ENCODE measurements at places on chromosomes 2 and 18.

GRCh38 chr2:106163948-106164545 is 30.1 kb downstream of the UXS1 start:
- DNase-seq = no peak

- no peak for DNase-seq
Observed at GRCh38 chr18:59813942-59814341, 85.9 kb upstream of the PMAIP1 start.

- DNase-seq = no peak
Observed at GRCh38 chr18:55419947-55420664, 167.9 kb downstream of the TCF4 start.

DNA sequence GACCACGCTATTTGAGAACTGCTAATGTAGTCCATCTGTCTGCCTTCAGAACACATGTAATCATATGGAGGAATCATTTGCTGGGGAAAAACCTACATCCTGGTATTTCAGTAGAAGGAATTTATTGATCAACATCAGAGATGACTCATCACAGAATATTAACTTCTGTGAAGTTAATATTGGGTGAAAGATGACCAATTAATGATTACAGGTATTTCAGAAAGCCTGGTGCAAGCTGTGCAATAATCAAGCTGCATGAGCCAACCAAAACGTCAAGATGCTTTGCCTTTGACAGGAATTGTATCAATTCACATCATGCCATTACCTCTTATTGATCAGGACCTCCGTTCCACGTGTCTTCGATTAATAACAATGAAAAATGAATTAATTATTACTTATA is 9.4 kb upstream of the SPATS2L start:
- no peak for DNase-seq

GRCh38 chr2:229087843-229088516 is 183.1 kb downstream of the PID1 start:
- no peak for DNase-seq

DNA sequence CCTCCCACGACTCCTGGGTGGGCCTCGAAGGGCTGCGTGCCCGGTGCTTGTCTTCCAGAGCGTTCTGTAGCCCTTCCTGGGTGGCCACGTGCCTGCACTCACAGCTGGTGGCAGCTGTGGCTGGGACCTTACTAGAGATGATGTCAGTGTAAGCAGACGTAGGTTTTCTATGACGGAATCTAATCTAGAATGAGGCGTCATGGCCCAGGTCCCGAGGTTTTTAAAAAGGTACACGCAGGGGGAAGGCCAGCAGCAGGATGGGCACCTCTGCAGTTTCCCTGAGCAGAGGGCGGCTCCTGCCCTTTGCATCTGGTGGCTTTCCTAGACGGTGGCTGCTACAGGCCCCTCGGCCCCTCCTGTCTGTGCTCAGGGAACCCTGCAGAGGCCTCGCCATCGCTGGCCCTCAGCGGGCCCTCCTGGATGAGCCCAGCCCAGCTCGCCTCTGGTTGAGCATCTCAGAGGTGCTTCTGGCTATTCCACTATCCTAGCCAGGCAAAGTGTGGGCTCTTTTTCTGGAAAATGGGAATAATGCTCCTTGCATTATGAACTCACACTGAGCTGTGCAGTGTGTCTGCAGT is 49.6 kb upstream of the PXDN start:
- no peak for DNase-seq

Measured in HT1080 (cell line).